ENCODE measurements at places on chromosomes 2 and 18. TPM values are rescaled to one million over a fixed set of nuclear protein-coding genes. Genes with fewer than 3 reads are reported as not detected.

PRKRA gene
- polyA plus RNA-seq, result 33.5 TPM

STAM2 gene
- polyA plus RNA-seq, result 6.5 TPM

PFN4 gene
- polyA plus RNA-seq, result 0.84 TPM

C2orf78 gene
- polyA plus RNA-seq, result not detected

BOK gene
- 2.9 TPM for polyA plus RNA-seq

CRYGC gene
- polyA plus RNA-seq, result not detected

VWC2L gene
- polyA plus RNA-seq, result not detected

NXPH2 gene
- polyA plus RNA-seq, result not detected

ATOH8 gene
- polyA plus RNA-seq, result 6.4 TPM

TBR1 gene
- polyA plus RNA-seq, result not detected

COLEC11 gene
- 155 TPM for polyA plus RNA-seq

SERPINB4 gene
- not detected for polyA plus RNA-seq

CRYBA2 gene
- polyA plus RNA-seq, result 1.6 TPM

RTP5 gene
- polyA plus RNA-seq, result 0.56 TPM
